ENCODE measurements at places on chromosomes 16 and 17.

DNA sequence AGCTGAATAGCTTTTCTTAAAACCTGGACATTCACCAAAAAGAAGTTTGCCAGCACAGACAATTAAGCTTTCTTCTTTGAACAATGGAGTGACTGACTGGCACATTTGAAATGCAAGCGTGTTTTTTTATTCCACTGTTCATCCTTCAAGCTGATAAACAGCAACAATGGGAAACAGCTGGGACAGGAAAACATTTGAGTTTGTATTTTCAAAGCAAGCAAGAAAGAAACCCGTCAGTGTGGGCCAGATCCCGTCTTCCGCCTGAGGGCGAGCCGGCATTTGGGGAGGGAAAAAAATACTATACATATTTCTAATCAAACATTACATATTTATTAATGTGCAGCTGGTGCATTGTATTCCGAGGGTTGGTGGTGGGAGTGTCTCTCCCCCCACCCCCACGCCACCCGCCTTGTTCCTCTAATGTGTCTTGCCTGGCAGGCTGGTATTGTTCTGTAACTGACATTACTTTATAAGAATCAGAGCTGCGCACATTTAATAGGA, 94.3 kb downstream of the CYLD start:
- no peak for DNase-seq

- DNase-seq, result no peak
These were observed 166.2 kb upstream of the ASIC2 start for GRCh38 chr17:33459078-33459940.

- DNase-seq, result no peak
These were observed 2.9 kb downstream of the GUCY2D start for GRCh38 chr17:8005357-8005756.

DNA sequence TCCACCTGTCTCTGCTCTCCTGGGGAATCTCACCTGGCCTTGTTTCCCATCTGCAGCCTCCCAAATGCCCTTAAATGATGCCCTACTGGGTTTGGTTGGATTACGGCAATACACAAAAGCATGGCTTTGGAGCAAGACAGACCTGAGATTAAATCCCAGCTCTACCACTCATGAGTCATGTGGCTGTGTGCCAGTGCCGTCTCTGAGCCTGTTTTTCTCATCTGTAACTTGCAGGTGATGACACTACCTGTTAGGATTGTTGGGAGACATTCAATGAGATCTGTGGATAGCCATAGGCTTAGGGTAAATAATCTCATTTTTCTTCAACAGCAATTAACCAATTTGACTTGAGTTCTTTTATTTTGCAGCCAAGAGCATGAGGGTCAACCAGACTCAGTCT, 240.3 kb downstream of the MAF start:
- DNase-seq, result no peak

DNA sequence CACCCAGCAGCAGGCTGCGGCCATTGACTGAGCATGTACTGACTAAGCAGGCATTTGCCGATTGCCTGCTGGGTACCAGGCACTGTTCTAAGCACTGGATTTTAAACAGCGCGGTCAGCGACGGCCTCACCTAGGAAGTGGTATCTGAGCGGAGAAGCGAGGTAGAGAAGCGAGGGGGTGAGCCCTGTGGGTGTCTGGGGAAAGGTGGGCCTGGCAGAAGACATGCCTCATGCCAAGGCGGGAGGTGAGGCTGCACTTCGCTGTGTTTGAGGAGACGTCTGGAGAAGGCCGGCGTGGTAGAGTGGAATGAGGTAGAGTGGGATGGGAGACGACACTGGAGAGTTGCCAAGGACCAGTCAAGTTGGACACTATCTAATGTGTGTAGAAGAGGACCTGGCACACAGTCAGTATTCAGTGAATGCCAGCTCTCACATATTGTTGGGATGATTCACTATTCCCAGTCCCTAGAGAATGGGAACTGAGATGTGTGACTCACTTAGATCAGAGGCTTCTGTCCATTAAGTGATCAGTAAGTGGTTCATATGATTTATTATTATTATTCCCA, 14.4 kb downstream of the SYCE1L start:
- peak; percentile 50 for DNase-seq

GRCh38 chr16:49350265-49351095, 23.1 kb upstream of the C16orf78 start:
- DNase-seq, result peak; percentile 60

DNA sequence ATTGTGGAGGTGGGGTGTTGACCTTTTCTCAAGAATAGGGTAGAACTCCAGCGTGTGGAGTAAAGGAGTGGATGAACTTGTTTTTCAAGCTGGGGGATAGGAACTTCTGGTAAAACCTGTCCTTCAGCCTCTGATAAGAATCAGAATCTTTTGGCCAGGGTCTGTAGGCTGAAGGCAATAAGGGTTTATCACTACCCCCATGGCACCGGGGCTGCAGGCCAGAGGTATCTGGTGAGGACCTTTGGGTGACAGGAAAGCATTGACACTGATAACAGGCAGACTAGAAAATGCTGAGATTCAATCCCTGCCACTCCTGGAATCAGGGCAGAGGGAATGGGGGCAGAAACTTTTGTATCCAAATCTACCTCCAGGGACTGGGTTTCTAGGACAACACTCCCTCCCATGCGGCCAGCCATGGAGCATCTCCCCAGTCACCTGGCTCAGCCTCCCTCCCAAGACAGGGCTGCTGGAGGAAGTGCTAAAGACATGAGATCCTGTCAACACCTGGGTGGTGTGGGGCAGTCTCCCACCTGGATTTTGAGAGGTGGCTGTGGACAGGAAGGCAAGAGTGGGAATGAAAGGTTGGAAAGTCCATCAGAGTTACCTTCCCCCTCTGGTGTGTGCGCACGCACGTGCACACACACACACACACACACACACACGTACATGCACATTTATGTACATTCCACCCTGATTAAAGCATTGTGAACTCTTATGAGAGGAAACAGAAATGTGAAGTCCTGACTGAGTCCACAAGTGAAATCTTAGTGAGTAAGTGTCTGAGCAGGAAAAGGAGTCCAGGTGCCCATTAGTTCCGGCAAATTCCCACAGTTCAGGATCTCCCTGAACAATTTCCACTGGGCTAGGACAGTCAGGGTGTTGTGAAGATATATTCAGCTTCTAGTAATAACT, 53.1 kb upstream of the MARCHF10 start:
- no peak for DNase-seq

GRCh38 chr17:4187076-4187475, 44.1 kb downstream of the CYB5D2 start:
- DNase-seq, result no peak

DNA sequence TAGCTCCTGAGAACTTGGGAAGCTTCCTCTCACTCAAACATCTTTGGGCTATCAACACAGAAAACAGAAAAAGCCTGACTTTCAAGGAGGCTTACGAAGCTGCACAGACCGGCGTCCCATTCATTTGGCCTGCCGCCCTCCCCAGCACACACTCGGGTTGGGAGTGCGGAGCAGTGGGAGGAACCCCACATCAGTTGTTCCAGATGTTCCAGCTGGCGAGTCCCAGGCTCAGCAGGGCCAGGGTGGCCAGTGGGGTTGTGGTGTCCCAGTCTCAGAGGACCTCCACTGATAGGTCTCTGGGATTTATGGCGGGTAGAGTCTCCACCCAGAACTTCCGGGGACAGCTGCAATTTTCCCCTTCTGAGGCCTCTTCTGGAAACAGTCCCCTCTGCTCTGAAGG, 43.1 kb upstream of the DLX4 start:
- DNase-seq, result no peak

- DNase-seq, result no peak
These were observed 994 bp downstream of the IGFBP4 start for GRCh38 chr17:40443988-40444899.

DNA sequence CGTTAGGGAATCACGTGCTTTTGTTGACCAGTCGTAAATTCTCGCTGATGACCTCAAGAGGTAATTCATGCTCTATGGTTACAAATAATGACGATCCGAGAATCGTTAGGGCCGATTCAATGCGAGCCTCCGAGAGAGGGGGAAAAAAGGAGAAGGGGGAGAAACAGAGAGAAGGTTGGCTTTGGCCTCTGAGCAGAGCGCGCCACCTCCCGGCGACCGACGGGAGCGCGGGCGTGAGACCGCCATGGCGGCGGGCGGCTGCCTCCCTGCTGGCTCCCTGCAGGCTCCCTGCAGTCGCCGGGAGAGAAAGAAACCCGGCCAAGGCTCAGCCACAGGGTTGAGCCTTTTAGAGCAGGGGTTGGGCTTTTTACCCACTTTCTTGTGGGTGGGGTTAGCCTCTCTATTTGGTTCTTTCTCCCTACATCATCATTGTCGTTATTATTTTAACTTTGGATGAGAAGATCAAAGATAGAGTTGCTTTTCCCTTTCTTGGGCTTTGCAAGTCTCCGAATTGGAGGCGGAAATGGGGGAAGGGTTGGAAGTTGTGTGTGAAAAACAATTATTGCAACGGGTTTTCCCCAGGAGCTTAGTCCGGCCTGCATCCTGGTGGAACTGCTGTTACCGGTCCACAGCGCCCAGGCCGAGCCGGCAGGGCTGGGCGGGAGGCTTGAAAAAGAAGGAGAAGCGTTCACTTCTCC, 410 bp upstream of the HOXB5 start:
- DNase-seq, result no peak

Measured in omental fat pad (tissue), 4 donors.